ENCODE measurements at places on chromosomes 3 and 15.

DNA sequence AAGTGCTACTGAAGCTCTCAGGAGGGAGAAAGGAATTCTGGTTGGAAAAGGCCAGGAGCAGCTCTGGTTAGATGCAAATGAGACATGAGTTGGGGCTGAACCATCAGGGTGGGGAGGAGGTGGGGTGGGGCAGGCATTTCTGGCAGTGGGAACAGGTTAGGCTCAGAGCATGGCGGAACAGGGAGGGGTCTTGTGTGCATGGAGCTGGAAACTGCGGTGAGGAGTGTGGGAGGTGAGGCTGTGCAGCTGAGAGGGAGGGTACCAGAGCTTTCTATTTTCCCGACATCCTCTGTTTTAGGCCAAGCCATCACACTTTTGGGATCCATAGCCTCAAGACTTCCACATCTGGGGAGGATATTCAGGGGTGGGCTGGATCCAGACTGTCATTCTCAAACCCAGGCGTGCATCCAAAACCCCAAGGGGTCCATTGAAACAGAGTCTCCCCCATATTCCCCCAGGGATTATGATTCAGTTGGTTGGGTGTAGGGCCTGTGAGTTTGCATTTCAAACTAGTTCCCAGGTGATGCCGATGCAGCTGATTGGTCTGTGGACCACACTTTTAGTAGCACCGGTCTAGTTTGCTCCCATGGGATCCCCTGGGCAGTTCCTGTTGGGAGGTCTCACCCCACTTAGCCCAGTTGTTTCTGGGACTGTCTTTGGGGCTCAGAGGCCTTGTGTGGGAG is 100.9 kb upstream of the TLE3 start:
- DNase-seq, result no peak
- H3K4me1 ChIP-seq, result peaks cover 24% of the 10 kb centered on the region
- no peak overlapping the region for H3K4me3 ChIP-seq
- no peaks in the 10 kb centered on the region for H3K27me3 ChIP-seq

DNA sequence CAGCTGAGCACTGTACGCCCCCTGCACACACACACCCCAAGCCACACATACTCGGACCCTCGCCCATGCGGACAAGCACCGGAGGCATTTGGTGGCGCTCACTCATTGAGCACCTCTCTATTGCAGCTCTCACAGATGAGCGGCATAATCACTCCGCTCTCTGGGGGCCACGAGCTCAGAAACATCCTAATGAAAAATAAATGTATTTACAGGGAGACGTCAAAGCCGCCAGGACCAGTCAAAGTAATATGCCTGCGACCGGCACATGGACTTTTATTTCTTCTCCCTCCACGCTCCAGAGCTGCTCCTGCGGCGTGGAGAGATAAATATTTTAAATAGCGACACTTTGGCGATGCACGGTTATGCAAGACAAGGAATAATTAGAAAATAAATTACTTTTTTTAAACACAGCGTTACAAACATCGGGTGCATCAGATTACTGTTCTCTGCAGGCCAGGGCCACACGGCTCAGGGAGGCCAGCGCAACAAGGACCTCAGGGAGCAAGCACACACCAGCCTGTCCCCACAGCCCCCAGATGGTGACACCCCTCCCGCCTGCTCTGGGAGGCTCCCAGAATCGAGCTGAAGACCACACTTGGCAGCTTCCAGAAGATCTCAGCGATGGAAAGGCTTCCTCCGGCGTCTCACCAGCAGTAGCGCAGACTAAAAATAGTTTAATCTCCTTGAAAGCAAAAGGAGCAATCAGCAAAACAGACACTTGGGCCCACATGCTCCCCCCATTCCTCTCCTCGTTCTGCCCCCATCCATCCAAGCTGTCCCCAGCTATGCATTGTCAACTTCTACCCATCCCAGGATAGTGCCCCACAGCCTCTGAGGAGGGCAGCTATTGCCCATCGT is 48.0 kb downstream of the CACNA2D2 start:
- no peak overlapping the region for H3K4me3 ChIP-seq
- DNase-seq, result no peak
- peaks cover 4% of the 10 kb centered on the region for H3K27me3 ChIP-seq
- H3K4me1 ChIP-seq, result peaks cover 4% of the 10 kb centered on the region
- H3K27ac ChIP-seq, result no peak overlapping the region

DNA sequence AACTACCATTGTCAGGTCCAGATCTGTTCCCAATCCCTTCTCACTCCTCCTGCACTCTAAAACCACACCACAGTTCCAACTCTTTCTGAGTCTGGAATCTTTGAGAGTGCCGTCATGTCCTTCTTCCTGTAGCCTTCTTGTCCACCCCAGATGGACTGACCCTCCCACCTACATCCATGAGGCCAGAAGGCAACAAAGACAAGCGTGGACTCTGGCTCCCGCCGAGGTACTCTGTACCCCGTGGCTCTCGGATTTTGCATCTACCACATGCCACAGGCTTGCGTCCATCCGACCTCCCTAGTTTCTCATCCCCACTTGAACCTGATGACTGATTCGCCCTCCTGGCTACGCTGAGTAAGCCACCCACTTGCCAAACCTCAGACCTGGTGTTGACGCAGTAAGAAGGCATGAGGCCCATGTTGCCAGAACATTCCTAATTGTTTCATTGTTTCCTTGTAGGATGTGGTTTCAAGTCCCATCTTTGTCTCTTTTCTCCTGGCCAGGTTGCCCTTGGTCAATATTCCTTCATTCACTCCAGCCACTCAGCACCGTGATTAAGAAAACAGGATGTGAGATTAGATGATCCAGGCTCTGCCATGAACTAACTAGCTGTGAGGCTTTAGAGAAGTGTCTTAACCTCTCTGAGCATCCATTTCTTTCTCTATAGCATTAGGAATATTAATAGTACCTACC is 1.1 kb upstream of the ZBTB38 start:
- H3K4me3 ChIP-seq, result no peak overlapping the region
- H3K27ac ChIP-seq, result peak overlapping the region; percentile 51
- H3K36me3 ChIP-seq, result no peaks in the 10 kb centered on the region
- peaks cover 11% of the 10 kb centered on the region for H3K4me1 ChIP-seq
- DNase-seq, result no peak

- no peak overlapping the region for H3K27ac ChIP-seq
- no peak overlapping the region for H3K4me3 ChIP-seq
- H3K27me3 ChIP-seq, result peaks cover 22% of the 10 kb centered on the region
- no peaks in the 10 kb centered on the region for H3K36me3 ChIP-seq
- no peak for DNase-seq
Observed at GRCh38 chr3:53484984-53485383, 9.4 kb upstream of the CACNA1D start.

- H3K36me3 ChIP-seq, result peaks cover 8% of the 10 kb centered on the region
- peak overlapping the region; percentile 96 for H3K4me3 ChIP-seq
- H3K27me3 ChIP-seq, result peaks cover 12% of the 10 kb centered on the region
- H3K4me1 ChIP-seq, result peaks cover 13% of the 10 kb centered on the region
Observed at GRCh38 chr3:48187579-48188265, 495 bp downstream of the CDC25A start.

- no peak for DNase-seq
- H3K4me3 ChIP-seq, result no peak overlapping the region
Observed at GRCh38 chr3:132265488-132265887, 51.7 kb upstream of the ACP3 start.

DNA sequence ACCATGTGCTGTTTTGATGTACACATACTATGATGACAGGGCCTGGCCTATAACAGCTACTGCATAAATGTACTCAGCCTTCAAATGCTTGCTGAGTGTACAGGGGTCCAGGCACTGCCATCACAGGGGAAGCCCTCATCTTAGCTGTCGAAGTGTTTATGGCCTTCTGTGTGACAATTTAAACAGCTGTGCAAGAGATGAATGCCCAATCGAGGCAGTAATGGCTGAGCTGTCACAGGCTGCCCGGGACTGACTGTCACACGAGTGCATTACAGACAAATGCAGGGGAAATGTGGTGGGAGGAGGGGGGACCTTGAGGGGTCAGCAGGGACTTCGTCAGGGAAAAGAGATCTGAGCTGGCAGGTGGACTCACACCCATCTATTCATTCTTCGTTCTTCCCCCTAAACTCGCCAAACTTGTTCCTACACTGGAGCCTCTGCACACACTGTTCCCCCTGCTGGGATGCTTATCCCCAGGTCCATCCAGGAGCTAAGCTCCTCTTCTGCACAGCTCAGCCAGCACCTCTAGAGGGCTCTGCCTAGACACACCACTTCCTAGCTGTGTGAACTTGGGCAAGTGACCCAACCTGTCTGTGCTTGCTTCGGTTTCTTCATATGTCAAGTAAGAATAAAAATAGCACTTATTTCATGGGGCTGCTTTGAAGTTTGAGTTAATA is 156.2 kb upstream of the IQSEC1 start:
- no peak overlapping the region for H3K4me3 ChIP-seq
- H3K27me3 ChIP-seq, result peaks cover 9% of the 10 kb centered on the region

DNA sequence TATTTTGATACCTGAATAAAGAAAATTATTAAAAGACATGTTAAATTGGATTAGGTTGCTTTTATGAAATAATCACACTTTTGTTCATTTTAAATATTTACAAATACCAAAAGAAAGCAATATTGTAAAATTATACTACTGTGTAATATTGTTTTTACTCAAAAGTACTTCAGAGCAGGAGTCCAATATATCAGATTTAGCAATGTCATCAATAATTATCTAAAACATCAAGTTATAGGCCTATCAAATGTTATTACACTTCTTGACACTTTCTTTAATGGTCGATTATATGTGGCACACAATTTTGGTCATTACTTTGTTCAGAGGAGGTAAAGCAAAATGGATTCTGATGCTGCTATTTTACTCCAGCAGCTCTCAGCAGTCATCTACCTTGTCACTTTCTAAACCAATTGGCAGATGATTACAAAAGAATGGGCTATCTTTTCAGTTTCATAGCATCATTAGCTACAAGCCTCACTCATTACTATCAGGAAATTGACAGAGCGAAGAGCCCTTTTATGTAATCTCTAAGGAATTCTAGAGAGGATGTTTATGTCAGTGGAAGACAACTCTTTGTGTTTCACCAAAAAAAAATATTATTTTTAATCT is 318.6 kb downstream of the PLOD2 start:
- no peaks in the 10 kb centered on the region for H3K36me3 ChIP-seq
- no peak for DNase-seq
- no peaks in the 10 kb centered on the region for H3K27me3 ChIP-seq
- no peak overlapping the region for H3K4me3 ChIP-seq
- no peak overlapping the region for H3K27ac ChIP-seq

DNA sequence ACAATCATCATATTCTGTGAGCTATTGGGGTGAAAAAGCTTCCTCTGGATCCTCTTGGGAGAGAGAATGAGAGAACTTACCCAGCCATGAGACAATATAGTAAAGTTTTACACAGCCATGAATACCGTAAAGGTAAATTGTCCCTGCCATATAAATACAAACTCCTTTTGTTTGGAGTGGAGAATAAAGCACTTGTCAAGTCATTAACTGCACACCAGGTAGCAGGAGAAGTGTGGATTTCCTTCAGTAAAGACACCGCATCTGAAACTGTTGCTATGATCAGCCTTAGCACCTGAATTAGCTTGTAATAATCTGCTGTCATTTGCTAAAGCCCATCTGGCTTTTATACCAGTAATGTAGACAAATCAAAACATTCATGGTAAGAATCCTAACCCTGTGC is 336.6 kb upstream of the SLCO3A1 start:
- no peaks in the 10 kb centered on the region for H3K27me3 ChIP-seq
- no peaks in the 10 kb centered on the region for H3K36me3 ChIP-seq
- H3K4me3 ChIP-seq, result no peak overlapping the region
- no peaks in the 10 kb centered on the region for H3K4me1 ChIP-seq

DNA sequence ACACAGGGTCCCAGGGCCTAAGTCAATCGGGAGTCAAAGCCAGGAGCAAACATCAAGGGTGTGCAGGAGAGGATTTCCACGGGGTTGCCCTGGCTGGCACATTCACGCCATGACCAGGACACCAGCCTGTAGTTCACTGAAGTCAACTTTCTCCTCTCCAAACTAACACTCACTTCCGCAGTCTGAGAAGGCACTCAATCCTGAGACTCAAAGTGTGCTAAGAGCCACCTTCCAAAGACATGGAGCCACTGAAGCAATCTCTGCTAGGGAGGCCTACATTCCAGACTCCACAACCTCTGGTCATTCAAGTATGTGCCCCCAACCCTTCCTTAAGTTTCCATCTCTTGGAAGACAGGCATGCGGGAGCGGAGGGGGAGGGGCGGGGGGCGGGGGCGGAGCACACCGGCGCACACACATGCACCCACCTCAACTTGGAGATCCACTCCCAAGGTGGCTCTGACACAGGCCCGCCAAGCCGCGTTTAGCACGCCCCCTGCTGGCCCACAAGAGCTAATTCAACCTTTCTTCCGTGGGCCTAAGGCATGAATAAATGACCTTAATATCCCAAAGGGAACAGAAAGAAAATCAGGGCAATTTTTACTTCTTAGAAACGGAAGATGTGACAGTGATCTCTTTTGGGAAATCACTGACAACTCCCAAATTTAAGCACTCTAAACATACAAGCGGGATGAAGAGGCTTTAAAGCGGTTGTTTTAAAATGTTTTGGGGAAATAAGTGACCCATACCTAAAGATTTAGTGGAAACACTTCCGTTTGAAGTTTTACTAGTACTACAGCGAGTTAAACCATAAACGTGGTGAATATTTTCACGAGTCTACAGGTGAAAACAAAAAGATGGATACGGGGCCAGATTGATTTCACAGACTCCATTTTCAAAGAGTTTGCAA is 162.5 kb upstream of the CHRNA7 start:
- DNase-seq, result peak; percentile 12
- peaks cover 41% of the 10 kb centered on the region for H3K27me3 ChIP-seq
- no peak overlapping the region for H3K27ac ChIP-seq
- no peak overlapping the region for H3K4me3 ChIP-seq
- H3K4me1 ChIP-seq, result peaks cover 15% of the 10 kb centered on the region
